ENCODE measurements at places on chromosomes 12 and 14.

DNA sequence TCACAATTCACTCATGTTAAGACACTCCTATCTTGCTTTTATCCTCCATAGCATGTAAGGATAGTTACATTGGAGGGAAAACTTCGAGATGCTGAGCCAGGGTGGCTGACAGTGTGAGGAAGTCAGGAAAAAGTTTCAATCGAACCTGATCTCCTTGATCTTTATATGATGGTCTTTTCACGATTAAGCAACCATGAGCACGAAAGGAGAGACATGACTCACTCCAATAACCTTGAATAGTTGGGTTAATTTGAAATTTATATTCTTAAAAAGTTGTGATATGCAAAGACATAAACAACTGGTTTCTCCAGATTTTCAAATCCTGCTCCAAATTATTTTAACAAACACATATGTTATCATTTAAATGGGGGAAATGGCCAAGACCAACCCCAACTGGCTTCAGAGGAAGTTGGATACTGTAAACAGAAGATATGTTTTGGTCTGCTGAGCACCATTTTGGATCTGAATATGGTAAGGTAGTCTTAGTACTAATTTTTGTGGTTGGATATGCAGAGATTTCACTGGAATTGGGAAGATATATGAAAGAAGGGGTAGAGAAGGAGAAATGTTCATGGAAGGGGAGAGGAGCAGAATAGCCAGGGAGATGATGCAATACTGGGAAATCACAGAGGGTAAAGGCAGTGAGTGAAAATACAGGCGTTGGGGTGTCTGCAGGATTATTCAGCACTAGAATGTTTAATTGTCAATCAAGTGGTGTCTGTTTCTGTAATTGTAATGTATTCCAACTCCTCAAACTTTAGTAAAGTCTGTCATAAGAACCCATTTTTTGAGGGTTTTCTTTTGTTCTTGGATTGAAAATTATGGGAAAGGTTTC lies 185.2 kb upstream of the SLC38A2 start:
- no peak for DNase-seq

DNA sequence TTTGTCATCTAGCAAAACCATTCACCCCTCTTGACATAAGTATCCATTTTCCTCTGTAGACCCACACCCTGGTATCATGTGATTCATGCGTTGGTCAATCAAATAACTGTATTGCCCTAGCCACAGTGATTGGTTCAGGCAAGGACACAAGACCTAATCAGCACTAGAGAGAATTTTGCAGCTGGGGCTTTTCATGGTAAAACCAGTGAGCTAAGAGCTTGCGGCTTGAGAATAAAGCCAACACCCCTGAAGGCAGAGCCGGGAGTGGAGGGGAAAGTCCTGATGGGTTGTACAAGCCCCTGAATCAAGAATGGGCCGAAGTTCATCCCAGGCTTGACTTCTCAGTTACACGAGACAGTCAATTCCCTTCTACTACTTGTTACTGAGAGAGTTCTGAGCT lies 33.2 kb upstream of the LTBP2 start:
- no peak for DNase-seq

DNA sequence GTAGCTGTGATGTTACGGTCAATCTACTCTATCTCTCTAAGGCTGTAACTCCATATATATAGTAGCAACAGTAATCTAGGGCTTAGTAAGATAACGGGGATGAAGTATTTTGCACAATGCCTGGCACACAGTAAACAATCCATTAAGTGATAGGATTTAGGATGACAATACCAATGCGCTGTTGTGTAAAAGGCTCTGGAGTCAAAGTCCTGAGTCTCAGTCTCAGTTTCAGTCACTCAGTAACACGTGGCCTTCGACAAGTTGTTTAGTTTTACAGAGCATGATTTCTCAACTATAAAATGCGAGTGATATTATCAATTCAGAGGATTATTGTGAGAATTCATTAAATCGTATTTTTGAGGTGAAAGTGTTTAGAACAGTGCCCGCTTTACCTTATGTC lies 162.4 kb downstream of the GARIN6 start:
- DNase-seq, result no peak

GRCh38 chr12:38639625-38640024 lies 265.8 kb downstream of the CPNE8 start:
- DNase-seq, result no peak

- no peak for DNase-seq
Measured at GRCh38 chr12:92471551-92471950, 231.2 kb upstream of the PLEKHG7 start.

DNA sequence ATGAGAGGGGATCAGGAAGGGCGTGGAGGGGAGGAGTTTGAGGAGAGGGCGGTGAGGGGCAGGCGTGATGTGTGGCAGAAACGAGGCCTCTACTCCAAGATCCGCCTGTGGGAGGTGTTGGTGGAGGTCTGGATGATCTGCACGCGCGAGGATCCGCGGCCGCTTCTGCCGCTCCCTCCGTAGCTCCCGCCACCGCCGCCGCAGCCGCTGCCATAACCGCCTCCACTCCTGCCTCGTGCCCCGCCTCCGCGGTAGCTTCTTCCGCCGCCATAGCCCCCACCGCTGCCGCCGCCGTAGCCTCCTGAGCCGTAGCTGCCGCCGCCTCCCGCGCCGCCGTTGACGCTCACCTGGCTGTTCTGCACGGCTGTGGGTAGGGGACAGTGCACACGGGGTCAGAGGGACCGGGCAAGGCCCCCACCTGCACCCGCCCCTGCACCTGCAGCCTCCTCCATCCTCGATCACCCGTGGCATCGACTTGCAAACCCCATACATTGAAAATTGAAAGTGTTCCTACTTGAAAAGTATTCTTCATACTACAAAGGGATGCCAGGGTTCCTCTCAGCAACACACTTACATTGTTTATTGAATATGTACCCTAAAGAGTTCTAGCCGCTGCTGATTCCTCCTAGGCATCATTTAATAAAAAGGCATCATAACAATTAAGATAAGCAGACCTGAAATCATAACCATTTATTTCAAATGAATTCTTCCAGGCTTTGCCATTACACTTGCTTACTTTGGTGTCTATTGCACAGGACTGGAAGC lies 11.1 kb upstream of the KRT1 start:
- DNase-seq, result no peak

DNA sequence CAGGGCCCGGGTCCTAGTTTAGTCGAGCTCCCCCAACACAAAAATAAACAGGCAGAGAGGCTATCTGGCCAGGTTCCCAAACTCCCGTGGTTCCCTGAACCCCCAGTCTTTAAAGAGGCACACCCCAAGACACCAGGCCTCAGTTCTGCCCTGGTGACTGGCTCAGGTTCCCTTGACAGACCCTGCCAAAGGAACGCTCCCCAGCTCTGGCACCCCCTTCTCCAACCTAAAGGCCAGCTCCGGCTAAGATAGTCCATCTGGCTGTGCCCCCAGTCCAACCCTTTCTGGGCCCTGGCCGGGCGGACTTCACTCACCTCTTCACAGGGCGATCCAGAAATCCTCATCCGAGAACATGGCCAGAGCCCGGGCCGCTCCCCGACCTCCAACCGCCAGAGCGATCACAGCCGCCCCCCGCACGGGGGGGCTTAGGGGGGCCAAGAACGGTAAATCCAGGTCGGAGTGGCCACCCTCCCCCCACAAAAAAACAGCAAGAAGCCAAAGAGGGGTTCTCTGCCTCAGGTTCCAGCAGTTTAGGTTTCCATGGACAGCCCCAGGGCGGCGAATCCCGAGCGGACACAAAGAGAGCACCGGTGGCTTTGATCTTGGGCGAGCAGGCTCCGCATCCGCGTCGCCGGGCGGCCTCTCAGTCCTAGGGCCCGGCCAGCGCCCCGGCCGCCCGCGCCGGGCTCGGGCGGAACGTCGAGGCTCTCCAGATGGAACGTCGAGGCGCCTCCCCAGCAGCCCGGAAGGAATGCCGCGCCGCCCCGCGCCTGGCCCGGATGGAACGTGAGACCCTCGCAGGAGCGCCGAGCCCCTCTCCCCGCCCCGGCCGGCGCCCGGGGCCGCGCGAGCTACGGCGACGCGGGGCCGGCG lies 1.1 kb downstream of the KMT2D start:
- no peak for DNase-seq

- peak; percentile 5 for DNase-seq
Measured at GRCh38 chr14:23694949-23695663, 58.9 kb downstream of the DHRS2 start.

DNA sequence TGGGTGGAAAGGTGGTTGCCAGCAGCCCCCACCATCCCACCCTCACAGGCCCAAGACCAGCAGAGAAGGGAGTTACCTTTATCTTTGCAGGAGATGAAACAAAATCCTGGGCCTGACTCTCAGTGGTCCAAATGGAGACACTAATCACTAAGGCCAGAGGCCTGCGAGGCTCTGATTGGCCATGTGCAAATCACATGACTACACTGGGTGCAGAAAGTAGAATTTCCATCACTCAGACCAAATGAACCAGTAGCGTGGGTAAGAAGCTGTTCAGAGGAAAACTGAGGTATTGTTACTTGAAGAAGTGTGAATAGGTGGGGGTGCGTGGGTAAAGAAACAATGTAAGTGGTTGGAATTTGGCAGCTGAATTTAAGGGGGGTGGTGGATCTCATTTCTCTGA lies 20.2 kb upstream of the PPP1CC start:
- DNase-seq, result no peak

DNA sequence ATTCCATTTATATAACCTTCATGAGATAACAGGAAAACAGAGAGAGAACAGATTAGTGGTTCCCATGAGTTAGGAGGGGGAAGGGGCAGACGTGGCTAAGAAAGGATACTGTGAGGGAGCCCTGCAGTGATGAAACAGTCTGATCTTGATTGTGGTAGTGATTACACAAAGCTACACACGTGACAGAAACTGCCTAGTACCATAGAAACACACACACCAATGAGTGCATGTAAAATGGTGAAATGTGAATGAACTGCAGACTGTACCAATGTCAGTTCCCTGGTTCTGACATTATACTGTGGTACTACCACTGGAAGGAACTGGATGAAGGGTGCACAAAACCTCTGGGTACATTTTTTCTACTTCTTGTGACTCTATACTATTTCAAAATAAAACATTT lies 36.9 kb downstream of the NRDE2 start:
- no peak for DNase-seq

DNA sequence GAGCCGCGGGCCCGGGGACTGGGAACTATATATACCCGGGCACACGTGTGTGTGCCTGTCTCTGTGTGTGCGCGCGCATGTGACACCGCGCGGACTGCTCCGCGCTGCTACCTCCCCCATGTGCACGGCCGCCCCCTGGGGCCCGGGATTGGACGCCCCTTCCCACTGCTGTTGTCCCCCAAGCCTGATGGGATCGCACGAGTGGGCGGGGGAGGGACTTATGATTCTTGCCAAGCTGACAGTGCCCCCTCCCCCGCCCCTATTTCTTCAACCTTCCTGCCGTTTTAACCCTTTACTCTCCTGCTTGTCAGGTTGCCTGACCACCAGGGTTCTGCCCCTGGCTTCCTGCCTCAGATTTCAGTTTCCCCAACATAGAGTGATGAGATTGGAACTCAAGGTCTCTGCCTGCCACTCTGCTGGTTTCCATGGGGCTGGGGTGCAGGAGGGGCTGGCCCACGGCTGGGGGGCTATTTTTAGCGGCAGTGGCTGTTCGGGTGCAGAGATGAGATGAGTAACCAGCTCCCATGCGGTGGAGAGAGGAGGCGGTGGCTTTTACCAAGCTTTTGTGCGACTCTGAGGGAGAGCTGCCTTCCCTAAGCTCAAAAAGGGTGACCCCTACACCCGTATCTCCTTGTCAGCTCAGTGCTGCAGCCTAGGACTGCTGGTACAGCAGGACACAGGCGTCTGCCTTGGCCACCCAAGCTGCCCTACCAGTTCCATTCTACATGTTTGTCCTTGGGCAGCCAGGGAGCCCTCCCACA lies at the start of gene DDN:
DDN (minus strand) TSS at position 5 of the 761 bp plus-strand sequence. CDS start 88 bp downstream, outside the sequence.
- DNase-seq, result no peak

DNA sequence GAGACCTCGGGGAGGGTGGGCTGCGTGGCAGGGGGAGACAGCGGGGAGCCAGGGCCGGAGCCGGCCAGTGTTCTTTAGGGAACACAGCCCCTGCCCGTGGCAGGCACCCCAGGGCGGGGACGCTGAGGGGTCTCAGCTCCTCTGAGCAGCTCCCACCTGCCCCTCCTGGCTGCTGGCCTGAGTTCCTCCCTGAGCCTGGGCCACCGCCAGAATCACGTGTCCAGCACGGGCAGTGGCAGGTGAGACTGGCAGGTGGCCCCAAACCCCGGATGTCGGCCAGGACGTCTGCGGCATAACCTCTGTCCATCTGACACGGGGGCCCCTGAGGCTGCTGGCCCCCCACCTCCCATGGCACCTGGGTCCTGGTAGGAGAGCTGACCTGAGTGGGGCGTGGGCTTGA lies 25.1 kb downstream of the NOC4L start:
- no peak for DNase-seq

DNA sequence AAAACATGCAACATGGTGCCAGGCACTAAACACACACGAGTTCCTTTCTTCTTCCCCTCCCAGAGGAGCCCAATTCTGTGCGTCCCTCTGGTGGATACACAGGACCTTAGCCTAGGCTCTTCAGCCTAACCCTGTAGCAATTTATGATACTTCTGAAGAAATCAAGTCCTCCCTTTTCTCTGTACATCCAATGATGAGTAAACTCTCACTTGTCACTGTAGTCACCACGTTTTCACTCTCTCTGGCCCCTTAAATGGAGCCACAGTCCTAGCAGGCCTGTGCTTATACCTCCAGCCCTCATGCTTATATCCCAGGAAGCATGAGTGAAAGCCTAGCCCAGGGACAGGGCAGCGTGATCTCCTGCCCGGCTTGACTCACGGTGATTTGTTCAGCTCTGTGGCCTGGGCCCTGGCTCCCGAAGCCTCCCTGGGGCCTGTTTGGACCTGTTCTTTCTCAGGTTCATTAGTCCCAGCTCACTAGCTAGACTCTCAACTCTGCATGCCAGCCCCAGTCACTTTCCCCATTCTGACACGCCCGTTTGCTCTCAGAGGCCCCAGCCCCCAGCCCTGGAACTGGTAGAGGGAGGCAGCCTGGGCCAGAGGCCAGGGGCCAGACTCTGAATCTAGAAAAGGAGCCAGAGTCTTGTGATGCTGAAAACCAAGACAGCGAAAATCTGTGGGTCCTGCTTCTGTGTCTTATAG lies 24.1 kb upstream of the PLEKHG3 start:
- DNase-seq, result no peak

DNA sequence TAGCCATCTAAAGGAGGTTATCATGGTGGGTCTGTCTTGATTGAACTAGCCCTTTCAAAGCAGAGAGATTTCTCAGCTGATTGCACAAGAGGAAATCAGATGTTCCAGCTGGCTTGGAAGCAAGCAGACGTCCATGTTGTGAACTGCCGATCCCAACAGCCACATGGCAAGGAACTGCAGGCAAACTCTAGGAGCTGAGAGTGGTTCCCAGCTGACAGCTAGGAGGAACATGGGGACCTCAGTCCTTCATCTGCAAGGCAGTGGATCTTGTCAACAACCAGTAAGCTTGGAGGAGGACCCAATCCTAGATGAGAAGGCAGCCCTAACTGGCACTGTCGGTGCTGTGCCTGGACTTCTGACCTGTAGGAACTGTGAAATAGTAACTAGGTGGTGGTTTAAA lies 7.7 kb downstream of the ACVR1B start:
- no peak for DNase-seq

- no peak for DNase-seq
Measured at GRCh38 chr12:76563061-76563460, 3.5 kb upstream of the OSBPL8 start.

DNA sequence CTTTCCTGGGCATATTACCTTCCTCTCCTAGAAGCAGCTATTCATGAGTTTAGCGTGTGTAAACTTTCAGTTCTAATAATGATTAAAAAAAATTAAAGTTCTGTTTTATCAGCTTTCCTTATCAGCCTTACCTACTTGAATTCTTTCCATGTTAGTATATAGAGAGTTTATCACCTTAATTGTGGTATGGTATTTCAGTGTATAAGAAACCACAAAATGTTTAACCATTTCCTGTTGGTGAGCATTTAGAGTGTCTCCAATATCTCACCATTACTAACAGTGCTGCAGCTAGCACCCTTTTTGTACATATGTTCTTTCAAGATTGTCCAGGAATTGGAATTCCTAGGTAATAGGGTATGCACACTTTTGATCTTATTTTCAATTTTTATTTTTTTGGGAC lies 89.5 kb downstream of the FBXO33 start:
- no peak for DNase-seq

Data from fibroblast of skin of left biceps (primary cell).